ENCODE measurements at places on chromosomes 12 and 14.

DNA sequence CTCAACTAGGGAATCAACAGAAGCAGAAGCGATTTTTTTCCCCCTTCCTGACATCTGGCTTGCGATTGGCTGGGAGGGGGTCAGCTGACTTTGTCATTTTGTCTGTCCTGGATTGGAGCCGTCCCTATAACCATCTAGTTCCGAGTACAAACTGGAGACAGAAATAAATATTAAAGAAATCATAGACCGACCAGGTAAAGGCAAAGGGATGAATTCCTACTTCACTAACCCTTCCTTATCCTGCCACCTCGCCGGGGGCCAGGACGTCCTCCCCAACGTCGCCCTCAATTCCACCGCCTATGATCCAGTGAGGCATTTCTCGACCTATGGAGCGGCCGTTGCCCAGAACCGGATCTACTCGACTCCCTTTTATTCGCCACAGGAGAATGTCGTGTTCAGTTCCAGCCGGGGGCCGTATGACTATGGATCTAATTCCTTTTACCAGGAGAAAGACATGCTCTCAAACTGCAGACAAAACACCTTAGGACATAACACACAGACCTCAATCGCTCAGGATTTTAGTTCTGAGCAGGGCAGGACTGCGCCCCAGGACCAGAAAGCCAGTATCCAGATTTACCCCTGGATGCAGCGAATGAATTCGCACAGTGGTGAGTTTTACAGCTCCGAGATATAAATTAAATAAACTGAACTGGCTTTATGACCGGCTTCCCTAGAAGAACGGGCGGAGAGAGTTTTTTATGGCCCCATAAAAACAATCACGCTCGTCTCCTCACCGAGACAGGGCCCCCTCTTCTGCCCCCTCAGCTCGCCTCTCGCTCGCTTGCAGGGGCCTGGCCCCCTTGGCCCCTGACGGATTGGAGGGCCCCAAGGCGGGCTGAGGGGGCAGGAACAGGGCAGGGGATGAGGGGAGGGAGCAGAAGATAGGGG is at the start of gene HOXC6:
Gene HOXC6, plus strand, starts transcription at position 127 of the 888 bp plus-strand sequence. Its CDS starts 82 bp downstream, at position 209.
- no peak for DNase-seq

DNA sequence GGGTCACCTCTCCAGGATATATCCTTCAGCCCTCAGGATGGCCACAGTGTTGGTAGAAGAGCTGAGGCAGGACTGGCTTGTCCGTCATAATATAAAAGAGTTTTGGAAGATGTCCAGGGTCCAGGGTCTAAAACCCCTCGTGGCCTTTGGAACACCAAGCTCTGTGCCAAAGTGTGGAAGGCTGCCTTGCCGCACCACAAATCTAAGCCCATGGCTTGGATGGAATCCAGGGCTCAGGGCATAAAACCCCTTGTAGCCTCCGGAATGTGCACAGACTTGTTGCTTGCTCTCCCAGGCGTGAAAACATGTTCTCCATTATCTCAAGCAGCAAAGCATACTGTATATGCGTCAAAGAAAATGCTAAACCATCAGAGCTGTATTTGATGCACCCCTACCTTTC is 46.7 kb downstream of the TNFAIP2 start:
- DNase-seq: no peak

- DNase-seq: no peak
These were observed 37.4 kb downstream of the CAMKK2 start for GRCh38 chr12:121259074-121259473.

GRCh38 chr14:60346706-60347105 is 97.7 kb downstream of the PPM1A start:
- DNase-seq: no peak

- no peak for DNase-seq
These were observed 194.7 kb upstream of the RTL1 start for GRCh38 chr14:101098177-101098576.

DNA sequence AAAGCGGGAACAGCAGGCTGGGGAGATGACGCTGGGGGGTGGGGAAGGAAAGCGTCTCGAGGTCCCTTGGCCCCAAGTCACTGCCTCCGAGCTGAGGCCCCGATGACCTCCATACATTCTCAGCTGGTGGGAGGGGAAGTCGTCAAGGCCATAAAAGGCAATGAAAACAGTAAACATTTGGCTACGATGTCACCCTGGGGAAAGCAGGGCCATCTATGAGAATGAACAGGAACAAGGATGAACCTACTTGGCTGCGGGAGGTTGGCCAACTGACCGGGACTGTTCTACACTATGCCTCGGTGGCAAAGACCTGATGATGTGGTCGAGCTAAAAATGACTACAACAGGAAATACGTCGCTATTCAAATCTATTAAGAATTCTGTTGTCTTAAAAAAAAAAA is 19.5 kb downstream of the PRKAB1 start:
- no peak for DNase-seq

GRCh38 chr12:10211101-10211939 is 1.4 kb upstream of the GABARAPL1 start:
- DNase-seq: no peak

DNA sequence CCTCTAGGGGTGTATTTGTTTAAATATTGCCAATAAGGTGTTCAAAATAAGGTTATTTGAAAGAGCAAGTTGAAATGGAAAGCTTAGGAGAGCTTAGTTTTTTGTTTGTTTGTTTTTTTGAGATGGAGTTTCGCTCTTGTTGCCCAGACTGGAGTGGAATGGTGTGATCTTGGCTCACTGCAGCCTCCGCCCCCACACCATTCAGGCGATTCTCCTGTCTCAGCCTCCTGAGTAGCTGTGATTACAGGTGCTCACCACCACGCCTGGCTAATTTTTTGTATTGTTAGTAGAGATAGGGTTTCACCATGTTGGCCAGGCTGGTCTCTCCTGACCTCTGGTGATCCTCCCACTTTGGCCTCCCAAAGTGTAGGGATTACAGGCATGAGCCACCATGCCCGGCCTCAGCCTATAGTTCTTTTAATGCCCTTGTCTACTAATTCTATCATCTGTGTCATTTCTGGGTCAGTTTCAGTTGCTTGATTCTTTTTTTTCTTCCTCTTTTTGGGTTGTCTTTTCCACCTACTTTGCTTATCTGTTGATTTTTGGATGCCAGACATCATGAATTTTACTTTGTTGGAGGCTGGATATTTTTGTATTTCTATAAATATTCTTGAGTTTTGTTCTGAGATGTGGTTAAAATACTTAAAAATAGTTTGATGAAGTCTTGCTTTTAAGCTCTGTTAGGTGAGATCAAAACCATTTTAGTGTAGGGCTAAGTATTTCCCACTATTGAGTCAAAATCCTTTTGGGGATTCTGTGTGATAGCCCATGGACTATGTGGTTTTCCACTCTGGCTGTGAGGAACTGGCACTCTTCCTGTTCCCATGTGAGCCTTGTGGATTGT is 18.7 kb downstream of the RCOR1 start:
- DNase-seq: no peak

DNA sequence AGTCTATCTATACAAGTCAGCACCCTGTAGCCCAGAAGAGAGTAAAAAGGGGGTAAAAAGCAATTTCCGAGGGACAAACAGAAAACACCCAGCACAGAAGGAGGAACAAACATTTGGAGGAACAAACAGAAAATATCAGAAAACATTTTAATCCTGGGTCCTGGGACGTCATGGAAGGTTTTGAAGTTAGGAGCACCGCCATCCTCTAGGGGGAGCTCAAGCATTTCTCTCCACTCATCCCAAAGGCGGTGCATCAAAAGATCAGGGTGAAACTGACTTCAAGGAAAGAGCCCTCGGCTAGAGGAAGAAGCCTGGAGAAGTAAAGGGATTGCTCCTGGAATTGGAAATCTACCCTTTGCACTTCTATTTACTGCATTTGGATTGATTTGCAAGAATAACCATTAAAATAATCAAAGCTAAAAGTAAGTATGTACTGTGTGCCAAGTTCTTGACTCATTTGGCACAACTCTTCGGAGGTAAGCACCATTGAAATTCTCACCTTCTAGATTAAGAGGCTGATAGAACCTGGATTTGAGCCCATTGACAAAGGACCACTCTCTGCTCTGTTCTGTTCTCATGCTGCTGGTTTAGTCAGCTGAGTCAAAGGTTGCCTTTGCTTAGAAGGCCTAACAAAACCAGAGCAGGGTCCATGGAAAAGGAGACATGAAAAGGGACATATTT is 17.2 kb upstream of the POC1B start:
- peak; percentile 36 for DNase-seq

DNA sequence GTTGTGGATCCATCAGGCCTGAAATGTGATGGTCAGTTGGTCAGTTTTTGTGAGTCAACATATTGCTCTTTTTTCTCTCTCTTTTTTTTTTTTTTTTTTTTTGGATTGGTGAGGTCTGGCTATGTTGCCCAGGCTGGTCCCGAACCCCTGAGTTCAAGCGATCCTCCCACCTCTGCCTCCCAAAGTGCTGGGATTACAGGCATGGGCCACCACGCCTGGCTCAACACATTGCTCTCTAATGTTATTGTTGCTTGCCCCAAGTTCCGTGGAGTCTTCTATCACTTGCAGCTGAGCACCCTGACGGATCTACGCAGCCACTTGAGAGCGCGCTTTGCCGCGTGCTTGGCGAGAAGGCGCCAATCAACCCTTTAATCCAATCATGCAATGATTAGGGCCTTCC is 69.5 kb upstream of the DIO3 start:
- no peak for DNase-seq

GRCh38 chr12:1505576-1505975 is 88.8 kb downstream of the FBXL14 start:
- no peak for DNase-seq

DNA sequence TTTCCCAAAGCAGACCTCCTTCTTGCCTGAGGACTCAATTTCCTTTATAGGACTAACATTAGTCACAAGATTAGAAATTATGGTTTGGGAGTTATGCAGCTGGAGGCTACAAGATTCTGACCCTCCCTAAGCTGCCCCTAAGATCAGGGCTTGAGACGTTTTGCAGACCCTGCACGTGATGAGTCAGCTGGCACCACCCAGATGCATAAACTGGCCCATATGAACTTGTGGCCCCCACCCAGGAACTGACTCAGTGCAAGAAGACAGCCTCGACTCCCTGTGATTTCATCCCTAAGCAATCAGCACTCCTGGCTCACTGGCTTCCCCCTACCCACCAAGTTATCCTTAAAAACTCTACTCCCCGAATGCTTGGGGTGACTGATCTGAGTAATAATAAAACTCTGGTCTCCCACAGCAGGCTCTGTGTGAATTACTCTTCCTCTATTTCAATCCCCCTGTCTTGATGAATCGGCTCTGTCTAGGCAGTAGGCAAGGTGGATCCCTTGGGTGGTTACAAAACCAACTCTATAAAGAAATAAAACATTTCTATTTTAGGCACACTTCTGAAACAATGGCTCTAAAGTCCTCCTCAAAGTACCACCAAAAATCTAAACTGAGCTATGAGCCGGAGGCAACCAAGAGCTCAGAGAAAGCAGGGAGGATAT is 233.4 kb downstream of the TMEM132D start:
- no peak for DNase-seq

DNA sequence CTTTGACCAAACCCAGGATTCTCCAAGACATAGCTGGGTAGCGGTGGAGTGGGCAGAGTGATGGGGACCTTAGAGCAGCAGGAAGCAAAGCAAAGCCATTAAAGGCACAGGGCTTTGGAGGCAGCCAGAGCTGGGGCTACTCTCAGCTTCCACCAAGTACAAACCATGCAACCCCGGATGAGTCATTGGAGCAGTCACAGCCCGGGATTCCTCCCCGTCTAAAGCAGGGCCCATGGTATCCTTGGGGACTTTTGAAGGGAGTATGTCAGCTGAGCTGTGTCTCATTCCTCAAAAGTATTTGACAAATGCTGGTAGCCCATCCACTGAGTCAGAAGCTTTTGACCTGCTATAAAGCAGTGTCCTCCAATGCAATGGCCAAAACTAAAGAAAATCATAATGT is 9.7 kb upstream of the IFI27 start:
- DNase-seq: no peak

DNA sequence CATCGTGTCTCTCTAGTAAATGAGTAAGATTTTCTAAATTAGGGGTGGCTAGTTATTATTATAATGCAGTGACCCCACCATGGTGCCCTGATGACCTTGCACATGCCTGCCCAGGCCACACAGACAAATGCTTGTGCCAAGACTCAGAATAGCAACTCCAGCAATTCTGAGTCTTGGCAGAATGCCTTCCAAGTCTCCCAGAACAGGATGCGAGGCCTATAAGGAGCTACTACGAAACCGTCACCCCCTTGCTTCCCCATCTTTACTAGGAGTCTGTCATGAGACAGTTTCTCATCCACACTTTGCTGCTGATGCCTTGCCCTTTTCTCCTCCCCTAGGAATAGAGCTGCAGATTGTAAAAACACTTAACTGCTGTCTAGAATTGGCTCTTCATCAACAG is 559.9 kb downstream of the TRHDE start:
- DNase-seq: no peak

- no peak for DNase-seq
These were observed 31.5 kb downstream of the CCNK start for GRCh38 chr14:99512571-99513182.

DNA sequence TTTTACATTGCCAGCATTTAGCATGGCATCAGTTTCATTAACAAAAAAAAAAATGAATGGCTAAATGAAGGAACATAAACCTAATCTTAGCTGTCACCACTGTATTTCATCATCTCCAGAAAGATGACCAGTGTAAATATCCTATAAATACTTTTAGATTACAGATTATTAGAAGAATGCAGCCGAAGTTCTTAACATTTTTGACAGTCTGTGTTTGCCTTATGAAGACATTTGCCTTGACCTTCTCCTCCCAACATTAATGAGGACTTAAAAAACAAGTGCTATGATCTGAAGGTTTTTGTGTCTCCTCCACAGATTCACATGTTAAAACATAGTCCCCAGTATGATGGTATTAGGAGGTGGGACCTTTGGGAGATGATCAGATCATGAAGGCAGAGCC is 253.0 kb downstream of the SNAPC1 start:
- no peak for DNase-seq

GRCh38 chr14:95482627-95483308 is 33.7 kb downstream of the SYNE3 start:
- no peak for DNase-seq

GRCh38 chr12:131681257-131681620 is 29.7 kb upstream of the SFSWAP start:
- no peak for DNase-seq

DNA sequence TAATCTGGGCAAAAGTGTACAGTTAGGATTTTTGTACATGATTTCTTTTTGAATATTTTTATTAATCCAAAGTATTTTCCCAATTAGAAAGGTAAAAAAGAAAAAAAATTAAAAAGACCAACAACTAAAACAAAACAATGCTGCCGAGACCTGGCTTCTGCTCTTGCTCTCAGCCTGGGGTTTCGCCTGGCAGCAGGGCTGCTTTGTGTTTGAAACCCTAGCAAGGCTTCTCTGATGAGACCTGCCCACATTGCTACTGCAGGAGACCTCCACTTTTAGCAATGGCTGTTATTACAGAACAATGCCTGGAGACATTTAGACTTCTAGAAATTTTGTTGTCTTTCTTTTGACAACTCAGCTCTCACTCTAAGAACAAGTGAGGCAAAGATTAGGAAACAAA is 1153.0 kb upstream of the TMEM132C start:
- DNase-seq: no peak

- DNase-seq: no peak
These were observed 21.5 kb upstream of the TC2N start for GRCh38 chr14:91888641-91889476.

DNA sequence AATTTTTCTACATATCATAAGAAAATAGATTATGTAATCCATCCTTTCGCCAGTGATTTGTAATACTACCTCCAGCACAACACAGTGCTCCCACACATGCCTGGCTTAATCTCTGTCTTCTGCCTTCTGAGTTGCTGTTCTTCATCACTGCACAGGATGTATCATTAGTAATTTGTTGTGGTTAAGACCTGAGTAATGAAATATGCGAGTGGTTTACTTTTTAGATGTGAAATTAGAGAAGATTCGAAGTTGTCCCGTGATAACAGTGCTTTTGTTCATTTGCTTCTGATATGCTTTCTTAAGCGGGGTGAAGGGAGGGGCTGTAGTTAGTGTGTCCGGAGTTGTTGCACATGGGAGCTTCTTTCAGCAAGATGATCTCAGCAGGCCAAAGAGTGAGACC is 18.1 kb downstream of the KRT85 start:
- no peak for DNase-seq
